ENCODE measurements at places on chromosomes 13 and 19.

DNA sequence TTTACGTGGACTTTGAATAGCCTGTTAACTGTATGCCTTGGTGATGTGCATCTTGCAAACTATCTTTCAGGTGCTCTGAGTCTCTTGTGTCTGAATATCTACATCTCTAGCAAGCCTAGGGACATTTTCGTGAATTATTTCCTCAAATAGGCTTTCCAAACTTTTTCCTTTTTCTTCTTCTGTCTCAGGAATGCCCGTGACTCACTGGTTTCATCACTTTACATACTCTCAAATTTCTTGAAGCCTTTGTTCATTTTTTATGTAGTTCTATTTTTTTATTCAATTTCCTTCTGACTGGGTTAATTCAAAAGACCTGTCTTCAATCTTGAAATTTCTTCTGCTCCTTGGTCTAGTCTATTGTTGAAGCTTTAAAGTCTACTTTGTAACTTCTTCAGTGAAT lies 332.2 kb downstream of the OXGR1 start:
- DNase-seq: no peak

- DNase-seq: no peak
Observed at GRCh38 chr13:76621705-76622104, 264.5 kb downstream of the KCTD12 start.

DNA sequence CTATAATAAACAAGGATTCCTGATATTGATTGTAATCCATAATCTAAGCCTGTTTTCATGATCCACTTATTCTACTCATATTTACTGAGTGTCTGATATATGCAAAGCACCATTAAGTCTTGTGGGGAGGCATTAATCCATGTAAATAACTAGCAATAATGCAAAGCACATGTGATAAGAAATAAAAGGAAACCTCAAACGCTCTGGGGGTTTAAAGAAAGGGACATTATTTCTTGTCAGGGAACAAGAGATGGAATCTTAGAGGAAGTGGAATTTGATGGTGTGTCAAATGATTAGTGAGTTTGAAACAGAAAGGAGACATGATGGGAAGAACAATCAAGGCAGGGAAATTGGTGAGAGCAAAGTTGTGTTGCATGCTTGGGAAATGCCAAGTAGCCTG lies 57.4 kb upstream of the FLT1 start:
- no peak for DNase-seq

- no peak for DNase-seq
Observed at GRCh38 chr19:43332058-43332922, 21.2 kb upstream of the CD177 start.

GRCh38 chr13:47220453-47221140 lies 323.7 kb upstream of the HTR2A start:
- DNase-seq: no peak

DNA sequence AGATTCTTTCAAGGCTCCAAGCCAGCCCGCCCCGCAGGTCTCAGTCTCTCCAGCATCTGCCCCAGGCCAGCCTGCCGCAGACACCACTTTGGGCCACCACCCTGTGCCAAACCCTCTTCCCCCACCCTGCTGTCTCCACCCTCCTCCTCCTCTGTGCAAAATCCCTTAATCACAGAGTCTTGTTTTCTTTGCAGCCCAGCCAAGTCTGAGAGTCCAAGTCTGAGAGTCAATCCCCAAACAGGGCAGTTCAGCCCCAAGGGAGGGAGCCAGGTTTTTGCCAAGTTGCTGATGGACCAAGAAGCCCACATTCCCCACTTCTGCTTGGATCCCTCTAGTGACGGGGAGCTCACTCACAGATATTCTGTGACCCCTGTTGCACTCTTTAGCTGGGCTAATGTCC lies 3.1 kb downstream of the ADAMTS10 start:
- no peak for DNase-seq

DNA sequence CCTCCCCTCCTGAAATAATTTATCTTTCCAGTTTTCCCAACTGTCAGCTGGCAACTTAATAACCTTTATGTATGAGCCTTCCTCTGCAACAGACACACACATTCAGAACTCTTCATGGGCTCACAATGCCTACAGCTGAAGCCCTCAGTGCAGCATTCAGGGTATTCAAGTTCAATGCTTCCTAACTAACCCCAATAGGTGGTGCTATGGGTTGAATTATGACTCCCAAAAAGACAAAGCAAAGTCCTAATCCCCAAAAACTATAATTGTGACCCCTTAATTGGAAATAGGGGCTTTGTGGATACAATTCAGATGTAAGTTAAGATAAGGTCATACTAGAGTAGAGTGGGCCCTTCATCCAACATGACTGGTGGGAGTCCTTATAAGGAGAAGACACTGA lies 202.2 kb downstream of the SUCLA2 start:
- no peak for DNase-seq

DNA sequence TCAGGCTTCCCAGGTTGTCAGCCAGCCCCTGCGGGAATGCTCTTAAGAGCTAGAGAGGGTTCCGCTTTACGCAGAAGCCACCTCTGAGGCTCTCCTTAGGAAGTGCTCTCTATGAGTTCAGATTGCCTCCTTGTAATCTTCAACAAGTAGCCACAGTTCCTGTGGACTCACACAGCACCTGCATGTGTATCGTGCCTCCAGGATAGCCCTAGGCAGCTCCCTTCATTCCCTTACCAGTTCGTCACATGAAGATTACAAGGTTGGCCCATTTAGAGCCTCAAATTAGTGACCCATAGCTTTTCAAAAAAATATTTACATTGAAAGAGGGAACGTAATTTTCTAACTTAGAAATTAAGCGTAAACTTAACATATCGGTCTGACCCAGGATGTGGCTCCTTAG lies 284.3 kb downstream of the MTUS2 start:
- DNase-seq: no peak

DNA sequence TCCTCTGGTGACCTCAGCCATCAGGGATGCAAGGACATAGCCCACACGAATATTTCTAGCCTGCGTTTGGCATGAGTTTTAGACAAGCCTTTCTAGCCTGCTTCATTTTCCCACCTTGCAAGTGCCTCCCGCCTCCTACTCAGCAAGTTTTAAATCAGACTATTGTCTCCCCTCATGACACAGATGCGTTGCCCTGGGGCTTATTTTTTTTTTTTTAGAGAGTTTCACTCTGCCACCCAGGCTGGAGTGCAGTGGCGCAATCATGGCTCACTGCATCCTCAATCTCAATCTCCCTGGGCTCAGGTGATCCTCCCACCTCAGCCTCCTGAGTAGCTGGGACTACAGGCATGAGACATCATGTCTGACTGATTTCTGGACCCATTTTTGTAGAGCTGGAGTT lies 14.6 kb downstream of the GJB2 start:
- DNase-seq: no peak
